ENCODE measurements at places on chromosomes 1 and 21.
A peak's percentile ranks its signal among the peaks of the same experiment; 100 is the strongest.

DNA sequence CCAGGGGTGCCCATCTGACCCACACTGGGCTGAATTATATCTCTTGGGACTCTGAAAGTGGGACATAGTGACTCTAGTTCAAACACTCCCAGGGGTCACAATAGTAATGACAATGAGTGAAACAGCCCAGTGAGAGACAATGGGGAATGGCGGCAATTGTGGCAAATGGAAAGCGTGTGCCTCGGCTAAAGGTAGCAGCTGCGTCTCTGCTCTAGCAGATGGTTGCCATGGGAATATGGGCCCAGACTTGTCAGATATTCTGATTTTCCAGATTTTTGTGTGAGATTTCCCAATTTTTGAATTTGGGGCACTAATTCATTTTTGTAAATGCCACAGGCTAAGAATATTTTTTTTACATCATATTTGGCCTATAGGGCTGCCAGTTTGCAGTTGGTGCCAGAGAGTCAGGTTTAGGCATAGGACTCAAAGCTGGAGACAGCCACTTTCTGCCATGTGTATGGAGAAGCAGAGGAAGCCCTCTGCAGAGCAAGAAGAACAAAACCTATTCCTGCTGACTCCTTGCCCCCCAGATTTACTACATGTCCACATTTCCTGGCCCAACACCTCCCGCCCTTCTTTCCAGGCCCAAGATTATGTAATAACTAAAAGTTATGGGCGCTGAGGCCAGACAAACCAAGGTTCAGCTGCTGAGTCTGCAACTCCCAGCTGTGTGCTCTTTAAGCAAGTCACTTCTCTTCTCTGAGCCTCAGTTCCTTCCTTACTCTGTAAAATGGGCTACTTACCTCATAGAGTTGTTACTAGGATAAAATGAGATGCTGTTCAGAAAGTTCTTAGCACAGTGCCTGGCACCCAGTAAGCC is 21.6 kb upstream of the PTP4A2 start:
- DNase-seq = no peak

GRCh38 chr1:113201560-113201959 is 128.6 kb downstream of the LRIG2 start:
- no peak for DNase-seq

- no peak for DNase-seq
Measured at GRCh38 chr21:36813052-36813451, 114.1 kb downstream of the SIM2 start.

DNA sequence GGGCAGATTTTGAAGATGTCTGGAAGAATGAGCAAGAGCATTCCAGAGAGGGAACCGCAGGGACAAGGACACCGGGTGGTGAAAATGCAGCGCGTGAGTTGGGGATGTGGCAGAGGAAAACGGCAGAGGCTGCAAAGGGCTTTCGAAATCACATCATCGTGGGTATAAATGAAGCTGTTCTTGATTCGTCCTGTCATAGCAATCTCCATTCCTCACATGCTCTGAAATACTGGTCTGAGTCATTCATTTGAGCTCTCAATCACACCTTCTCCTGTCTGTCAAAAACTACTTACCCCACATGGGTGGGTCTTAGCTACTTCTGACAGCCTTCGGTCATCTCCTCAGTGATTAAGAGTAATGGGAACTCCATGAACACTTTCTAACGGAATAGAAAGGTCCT is 81.5 kb downstream of the ERG start:
- DNase-seq = peak; percentile 19

- no peak for DNase-seq
Measured at GRCh38 chr21:29657240-29657989, 282.4 kb downstream of the GRIK1 start.

DNA sequence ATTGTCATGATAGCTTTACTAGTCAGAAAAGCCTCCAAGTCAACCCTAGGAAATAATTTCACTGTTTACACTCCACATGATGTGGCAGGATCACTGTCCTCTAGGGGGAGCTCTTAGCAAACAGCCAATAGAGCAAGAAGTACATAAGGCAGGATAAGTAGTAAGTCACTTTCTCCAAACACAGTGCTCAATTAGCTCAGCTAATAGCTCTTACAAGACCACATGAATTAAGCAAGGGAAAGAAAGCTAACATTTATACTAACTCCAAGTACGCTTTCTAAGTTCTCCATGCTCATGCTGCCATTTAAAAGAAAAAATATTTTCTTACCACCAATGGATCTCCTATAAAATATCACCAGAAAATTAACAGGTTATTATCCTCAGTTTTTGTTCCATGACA is 66.9 kb upstream of the LRIF1 start:
- DNase-seq = peak; percentile 47

DNA sequence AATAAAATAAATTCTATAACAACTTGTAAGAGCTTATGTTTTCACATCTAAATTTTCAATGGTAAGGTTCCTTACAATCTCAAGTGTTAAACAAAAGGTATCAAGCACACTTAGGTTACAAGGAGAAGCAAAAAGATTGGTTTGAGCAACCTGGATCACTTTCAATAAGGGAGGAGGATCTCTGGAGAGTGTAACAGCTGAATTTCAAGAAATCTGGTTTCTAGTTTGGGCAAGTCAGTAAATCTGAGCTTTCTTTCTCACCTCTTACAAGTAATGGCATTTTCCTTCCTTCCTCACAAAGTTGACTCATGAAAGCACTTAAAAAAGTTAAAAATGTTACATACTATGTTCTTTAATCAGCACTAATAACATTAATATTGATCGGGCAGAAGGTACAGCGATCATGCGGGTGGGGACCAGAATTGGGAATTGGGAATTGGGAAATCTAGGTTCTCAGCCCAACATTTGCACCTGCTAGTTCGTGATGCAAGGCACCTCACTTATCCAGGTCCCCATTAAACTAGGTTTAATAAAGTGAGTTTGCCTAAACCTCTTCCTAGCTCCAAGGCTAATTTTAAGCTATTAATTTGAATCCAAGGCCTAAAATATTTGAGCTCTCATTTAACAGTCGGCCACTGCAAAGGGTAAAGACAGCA is 3.1 kb downstream of the NUCKS1 start:
- no peak for DNase-seq

DNA sequence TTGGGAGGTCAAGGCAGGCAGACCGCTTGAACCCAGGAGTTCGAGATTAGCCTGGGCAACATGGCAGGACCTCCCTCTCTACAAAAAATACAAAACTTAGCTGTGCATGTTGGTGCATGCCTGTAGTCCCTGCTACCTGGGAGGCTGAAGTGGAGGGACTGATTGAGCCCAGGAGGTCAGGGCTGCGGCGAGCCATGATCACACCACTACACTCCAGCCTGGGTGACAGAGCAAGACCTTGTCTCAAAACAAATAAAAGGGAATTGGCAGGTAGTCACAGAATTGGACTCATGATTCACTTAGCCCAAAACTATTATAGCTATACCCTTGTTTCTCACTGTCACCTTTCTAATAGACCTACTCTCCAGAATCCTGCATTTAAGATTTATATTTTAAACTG is 5.5 kb downstream of the TADA1 start:
- DNase-seq = no peak

DNA sequence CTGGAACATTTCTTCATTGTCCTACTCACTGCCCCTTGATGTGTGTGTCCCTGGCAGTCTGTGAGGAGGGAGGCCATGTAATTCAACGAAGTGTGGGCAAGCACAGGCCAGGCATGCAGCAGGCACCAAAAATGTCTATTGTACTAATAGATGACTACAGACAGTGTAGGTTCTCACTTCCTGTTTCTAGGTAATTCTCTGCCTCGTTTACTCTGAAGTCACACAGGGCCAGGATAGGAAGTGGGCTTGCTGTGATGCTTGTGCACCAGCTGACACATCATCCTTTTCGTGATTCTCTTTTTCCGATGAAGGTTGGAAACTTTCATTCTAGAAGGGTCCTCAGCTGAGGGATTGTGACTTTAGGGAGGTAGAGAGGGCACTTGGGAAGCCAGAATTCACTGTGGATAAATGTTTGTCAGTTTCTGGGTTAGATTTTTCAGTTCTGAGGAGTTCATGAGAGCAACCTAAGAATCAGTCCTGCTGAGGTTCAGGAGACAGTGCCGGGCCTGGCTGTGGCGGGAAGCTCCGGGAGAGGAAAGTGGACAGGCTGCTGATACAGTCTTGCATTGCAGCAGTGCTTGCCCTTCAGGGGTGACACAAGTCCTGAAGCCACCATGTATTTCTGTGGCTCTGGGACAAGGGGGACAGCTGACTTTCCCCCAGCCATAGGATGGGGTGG is 4.3 kb upstream of the CSF1 start:
- DNase-seq = no peak

GRCh38 chr1:24190983-24191461 is 3.9 kb upstream of the IFNLR1 start:
- DNase-seq = no peak

GRCh38 chr1:42013881-42014470 is 95.3 kb upstream of the HIVEP3 start:
- no peak for DNase-seq

GRCh38 chr1:151908228-151908691 is 1.1 kb downstream of the THEM4 start:
- no peak for DNase-seq

DNA sequence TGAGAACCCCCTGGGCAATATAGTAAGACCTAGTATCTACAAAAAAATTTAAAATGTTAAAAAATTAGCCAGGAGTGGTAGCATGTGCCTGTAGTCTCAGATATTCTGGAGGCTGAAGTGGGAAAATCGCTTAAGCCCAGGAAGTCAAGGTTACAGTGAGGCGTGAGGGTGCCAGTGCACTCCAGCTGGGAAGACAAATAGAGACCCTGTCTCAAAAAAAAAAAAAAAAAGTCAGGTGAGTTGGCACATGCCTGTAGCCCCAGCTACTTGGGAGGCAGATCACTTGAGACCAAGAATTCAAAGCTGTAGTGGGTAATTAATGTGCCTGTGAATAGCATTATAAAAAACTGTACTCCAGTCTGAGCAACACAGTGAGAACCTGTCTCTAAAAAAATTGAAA is 4.6 kb downstream of the BECN2 start:
- no peak for DNase-seq

- DNase-seq = no peak
Measured at GRCh38 chr1:29269382-29269781, 33.1 kb downstream of the PTPRU start.
